ENCODE measurements at places on chromosomes 13 and 19.

DNA sequence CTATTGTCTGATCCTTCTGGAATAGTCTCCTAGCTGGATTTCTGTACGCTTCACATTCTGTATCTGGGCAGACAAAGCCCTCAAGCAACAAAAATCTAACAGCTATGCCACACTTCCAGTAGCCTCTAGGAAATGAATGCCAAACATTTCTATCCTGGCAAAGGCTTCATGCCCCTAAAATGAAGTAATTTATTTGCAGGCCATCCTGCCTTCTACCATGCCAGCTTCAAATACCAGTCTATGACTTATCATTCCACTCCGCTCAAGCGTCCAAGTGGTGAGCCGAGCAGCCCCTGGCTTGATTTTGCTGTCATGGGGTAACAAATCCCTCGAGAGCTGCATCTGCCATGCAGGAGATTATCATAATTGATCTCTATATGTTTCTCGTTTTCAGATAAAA, 86.9 kb downstream of the LHFPL6 start:
- DNase-seq = no peak

DNA sequence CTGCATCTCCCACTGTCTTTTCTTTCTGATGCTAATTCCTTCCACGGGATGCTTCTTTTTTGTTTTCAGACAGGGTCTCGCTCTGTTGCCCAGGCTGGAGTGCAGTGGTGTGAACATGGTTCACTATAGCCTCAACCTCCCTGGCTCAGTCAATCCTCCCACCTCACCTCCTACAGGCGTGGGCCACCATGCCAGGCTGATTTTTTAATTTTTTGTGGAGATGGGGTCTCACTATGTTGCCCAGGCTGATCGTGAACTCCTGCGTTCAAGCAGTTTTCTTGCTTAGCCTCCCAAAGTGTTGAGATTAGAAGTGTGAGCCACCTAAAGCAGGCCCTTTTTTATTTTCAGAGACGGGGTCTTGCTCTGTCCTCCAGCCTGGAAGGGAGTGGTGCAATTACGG, 4.8 kb downstream of the GYS1 start:
- no peak for DNase-seq

DNA sequence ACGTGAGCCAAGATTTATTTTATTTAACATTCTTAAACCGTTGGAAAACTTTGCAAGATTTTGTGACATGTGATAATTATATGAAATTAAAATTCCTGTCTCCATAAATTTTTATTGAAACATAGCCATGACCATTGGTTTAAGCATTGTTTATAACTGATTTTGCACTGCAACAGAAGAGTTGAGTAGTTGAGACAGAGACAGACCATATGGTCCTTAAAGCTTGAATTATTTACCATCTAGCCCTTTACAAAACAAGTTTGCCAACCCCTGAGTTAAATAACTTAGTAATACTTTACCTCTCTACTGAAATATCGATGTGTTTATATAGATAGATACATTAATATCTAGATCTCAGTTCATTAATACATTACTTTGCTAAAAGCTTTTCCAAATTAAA, 814.1 kb upstream of the GPC6 start:
- no peak for DNase-seq

GRCh38 chr13:112645327-112645914, 44.4 kb upstream of the ATP11A start:
- DNase-seq = no peak

DNA sequence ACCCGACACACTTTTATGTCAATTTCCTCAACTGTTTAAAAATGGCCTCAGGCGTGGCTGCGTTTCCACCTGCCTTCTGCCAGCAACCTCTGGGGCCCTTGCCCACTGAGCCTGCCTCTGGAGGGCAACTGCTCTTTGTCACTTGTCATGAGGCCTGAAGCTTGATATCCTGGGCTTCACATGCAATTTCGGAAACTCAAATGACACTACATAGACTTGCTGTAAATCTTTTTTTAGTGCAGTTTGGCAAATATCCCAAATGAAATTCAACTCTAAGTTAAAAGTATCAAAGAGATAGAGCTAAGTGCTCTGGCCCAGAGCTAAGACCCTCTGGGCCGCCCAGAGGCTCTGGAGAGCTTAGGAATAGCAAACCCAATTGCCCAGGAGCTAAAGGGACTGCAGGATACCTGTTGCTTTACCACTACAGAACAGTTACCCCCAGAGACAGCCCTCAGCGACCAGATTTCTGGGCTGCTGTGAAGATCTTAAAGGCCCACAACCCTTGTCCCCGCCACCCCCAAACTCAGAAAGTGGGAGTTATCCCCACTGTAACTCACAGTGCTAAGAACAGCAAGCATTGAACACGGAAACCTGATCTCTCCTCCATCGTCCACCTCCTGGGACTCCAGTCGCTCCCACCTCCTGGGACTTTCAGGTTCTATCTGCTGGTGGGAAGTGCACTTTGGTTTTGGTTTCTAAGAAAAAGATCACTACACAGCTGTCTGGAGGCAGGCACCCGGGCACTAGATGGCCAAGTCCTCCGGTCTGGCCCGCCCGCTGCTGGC, 19.4 kb downstream of the GJA3 start:
- DNase-seq = no peak

- no peak for DNase-seq
These were observed 107.5 kb downstream of the PCCA start for GRCh38 chr13:100196375-100196774.

GRCh38 chr19:2744113-2744512, 4.3 kb upstream of the SLC39A3 start:
- no peak for DNase-seq

DNA sequence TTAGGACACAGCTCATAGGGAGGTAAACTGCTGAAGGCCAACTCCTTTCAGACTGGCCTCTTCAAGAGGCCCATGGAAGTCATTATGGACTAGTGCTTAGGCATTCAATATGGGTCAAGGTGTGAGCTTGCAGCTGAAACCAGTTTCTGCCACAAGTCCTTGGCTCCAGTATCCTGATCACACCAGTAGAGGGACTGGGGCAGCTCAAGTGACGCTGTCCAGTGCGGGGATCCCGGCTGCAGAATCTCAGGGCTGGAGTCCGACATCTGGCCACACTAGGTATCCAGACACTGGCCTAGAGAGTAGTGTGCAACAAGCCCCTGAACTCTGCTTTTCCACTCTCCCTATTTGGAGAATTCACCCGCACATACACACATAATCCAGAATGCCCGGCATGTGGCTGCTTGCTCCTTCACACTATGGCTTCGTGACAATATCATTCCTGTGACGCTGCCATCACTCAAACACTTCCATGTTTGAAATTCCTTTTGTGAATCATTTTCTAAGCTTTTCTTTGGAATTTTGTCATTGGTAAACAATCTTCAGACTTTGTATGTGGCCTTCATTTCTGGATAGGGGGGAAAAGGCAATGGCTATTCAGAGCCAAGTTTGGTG, 425.1 kb downstream of the EFNB2 start:
- DNase-seq = no peak

DNA sequence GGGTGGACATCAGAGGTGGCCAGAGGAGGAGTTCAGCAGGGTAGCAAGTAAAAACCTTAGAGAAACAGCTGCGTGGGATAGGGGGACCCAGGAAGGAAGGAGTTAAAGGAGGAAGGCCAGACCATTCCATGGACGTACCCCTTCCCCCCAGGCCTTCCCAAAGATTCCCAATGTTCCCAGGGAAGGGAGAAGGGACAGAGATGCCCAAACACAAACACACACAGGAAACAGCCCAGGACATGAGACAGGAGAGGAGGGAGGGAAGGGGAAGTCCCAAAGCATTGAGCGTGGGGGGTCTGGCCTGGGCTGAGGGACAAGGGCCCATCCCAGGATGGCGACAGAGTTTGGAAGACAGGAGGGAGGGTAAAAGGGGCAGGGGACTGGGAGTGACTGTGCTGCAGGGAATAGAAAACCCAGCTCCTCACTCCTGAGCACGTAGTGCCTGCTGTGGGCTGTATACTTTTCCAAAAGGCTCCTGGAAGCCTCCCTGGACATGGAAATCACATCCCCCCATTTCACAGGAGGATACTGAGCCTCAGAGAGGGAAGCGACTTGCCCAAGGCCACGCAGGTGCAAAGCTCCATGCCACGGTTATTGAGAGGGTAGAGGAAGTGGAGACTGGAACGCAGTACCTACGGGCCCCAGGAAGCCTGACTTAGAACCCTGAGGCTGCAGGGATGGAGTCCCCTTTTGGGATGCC, 1.1 kb downstream of the SYDE1 start:
- no peak for DNase-seq

DNA sequence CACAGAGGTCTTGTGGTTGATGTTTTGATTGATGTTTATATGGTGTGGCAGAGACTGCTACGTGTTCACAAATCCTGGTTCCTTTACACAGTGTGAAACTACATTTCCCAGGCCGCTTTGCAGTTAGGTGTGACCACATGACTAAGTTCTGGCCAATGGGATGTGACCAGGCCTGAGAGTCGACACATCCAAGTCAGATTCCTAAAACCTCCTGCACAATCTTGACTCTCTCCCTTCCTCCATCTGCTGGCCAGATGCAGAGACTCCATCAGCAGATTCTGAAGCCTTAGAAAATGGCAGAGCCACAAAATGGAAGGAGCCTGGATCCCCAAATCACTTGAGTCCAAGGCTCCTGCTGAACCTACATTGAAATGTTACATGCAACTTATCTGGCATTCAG, 12.6 kb downstream of the CD37 start:
- no peak for DNase-seq

DNA sequence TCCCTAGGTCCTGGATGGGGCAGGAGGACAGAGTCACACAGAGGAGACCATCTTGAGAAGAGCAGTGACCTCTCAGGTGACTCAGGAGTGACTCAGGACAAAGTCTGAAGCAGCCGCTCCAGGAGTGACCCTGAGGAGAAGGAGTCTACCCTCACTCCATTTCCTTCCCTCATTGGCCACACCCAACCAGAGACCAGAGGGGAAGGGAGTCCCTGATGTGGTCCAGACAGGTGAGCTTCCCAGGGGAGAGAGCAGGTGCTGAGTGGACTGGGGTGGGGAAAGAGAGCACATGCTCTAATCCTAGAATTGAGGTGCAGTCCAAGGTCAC, 75.5 kb upstream of the MEDAG start:
- DNase-seq = no peak

- no peak for DNase-seq
These were observed 15.4 kb upstream of the SIGLEC6 start for GRCh38 chr19:51546650-51547396.

DNA sequence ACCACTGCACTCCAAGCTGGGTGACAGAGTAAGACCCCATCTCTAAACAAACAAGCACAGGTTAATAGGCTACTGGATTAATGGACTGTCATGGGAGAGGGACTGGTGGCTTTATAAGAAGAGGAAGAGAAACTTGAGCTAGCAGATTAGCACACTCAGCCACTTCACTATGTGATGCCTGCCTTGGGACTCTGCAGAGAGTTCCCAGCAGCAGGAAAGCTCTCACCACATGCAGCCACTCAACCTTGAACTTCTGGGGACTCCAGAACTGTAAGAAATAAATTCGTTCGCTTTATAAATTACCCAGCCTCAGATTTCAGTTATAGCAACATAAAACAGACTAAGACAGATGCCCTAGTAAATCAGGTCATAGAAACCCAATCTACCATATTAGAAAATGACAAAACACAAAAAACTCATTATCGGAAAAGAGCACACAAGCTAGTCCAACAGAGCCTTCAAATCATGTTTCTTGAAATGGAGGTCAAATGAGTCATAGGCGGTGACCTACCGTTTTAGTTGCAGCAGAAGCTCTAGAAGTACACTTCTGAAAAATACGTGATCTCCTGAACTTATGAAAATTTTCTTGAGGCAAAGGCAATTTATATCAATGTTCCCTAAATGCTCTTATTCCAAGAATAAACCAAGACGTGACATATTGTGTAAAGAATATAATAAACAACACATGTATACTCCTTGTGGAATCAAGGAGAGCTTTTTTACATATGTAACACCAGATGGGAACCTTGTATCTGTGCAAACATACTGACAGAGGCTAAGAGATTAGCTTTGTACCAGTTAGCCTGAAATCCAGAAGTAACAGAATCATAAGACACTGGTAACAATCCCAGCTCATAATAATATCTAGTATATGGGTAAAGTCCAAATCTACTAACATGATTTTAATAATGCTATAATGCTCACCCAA, 340.9 kb upstream of the SGCG start:
- no peak for DNase-seq

DNA sequence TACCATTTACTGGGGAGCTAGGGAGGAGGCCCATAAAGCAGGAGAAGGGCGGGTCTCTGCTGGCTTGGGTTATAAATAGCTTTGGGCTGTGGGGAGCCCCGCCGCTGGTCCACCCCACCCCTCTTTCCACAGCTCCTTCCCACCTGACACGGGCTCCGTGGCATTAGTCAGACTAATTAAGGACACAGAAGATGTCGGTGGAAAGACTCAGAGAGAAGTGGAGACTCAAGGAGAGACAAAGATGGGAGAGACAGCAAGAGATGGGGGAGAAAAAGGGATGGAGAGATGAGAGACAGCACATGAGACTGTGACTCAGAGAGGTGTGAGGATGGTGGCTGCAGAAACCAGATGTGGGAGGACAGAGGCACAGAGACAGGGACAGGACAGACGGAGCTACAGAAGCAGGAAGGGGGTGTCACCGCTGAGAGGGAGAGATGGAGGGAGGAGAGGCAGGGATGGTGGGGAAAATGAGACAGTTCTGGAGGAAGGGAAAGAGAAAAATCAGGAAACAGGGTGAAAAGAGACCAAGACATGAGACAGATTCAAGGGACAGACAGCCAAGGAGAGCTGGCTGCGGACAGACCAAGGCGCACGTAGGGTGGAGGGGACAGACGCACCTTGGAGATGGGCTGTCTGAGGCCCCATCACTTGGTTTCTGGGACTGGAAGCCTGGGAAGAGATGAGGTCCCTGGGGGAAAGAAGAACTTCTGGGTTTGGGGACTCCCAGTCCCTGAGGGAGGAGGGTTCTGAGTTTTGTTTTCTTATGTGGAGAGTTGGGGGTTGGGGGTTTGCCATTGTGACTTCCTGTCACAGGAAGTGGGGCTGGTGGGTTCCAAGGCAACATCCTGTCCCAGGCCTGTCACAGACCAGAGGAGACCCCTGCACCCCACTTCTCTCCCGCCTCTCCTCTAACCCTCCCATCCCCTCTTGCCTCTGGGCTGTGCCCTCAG, 4.1 kb downstream of the ARHGEF1 start:
- DNase-seq = no peak

DNA sequence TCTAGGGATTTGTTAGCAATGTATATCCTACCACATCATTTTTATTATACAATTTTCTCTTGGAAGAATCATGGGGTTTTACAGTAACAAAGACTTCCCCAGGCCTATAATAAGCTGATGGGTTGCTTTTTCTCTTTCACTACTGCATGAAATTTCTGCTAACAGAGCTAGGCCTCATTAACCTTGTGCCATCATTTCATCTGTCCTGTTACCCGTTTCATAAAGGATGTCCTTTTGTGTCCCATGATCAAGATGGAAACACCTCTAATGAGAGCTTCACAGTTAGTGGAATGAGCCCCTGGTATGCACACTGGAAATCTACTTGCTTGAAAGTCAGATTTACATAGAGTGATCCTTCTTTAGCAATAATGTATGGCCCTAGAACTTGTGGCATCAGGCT, 138.7 kb downstream of the RXFP2 start:
- DNase-seq = no peak

GRCh38 chr13:51324714-51325420, 14.6 kb upstream of the SERPINE3 start:
- no peak for DNase-seq

All from activated CD8-positive, alpha-beta memory T cell treated with anti-CD3 and anti-CD28 coated beads for 1 hour (primary cell).